ENCODE measurements at places on chromosomes 5 and 9. TPM values are rescaled to one million over a fixed set of nuclear protein-coding genes. Genes with fewer than 3 reads are reported as not detected.

Gene OR13C3
- not detected for polyA plus RNA-seq

Gene PCDHGA9
- polyA plus RNA-seq: not detected

Gene PDE8B
- polyA plus RNA-seq: 0.22 TPM

Gene RAB14
- polyA plus RNA-seq: 79.3 TPM

Gene GOLPH3
- polyA plus RNA-seq: 75.8 TPM

Gene ACOT12
- 3.0 TPM for polyA plus RNA-seq

Gene CDC42SE2
- polyA plus RNA-seq: 48.7 TPM

Gene MORN5
- not detected for polyA plus RNA-seq

Gene SIT1
- polyA plus RNA-seq: not detected

Gene SPATA31A3
- polyA plus RNA-seq: not detected

Gene TRIM14
- not detected for polyA plus RNA-seq
